Effector CD8-positive, alpha-beta T cell (primary cell): ENCODE measurements at places on chromosomes 7 and 10.

DNA sequence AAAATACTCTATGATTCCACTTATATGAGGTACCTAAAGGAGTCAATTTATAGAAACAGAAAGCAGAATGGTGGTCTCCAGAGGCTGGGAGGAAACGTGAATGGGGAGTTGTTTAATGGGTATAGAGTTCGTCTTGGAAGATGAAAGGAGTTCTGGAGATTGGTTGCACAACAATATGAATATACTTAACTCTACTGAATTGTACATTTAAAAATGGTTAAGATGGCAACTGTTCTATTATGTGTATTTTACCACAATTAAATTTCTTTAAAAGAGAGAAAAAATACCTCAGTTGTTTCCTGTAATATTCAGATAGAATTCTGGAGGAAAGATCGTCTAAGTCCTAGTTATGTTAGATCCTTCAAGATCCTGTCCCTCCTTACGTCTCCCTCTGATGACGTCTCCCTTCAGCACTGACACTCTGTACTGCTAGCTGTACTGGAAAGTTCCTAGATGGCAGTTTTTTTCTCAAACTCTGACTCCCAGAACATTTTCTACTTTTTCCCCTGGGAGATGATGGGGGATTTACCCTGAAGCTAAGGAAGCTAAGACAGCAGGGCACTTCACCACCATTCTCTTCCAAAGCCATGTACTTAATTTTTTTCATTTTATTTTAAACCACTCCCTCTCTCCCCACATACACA lies 53.2 kb upstream of the CAV2 start:
- no peak for DNase-seq

- DNase-seq: no peak
Observed at GRCh38 chr7:120171406-120171805, 101.6 kb upstream of the KCND2 start.

DNA sequence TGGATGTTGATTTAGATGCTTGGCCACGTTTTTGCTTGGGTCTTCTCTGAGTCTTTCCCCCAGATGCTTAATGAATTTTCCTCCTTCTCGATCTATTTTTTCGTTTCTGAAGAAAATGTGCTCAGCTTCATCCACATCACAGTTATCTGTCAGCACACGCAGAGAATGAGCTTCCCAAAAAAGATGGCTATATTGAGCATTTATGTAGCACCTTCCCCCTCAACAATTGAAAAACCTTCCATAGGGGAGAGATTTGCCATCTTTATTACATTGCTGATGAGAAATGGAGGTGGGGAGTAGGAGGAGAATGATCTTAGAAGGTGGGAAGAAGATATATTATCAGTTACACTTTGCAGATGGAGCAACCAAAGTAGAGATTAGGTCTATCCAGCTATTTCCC lies 228.1 kb upstream of the PHYHIPL start:
- no peak for DNase-seq

DNA sequence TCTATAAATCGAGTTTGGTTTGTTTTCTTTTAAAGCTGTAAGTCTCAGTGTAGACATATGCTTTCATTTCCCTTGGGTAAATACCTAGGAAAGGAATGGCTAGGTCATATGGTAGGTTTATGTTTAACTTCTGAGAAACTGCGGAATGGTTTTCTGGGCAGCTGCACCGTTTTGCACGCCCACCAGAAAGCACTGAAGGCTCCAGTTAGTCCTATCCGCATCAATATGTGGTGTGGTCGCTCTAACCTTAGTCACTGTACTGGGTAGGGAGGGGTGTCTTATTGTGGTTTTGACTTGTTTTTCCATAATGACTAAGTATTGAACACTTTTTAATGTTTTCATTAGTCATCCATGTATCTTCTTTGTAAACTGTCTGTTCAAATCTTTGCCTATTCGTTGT lies 279.5 kb upstream of the AKR1E2 start:
- DNase-seq: no peak

GRCh38 chr10:90175161-90175681 lies 473.8 kb downstream of the KIF20B start:
- no peak for DNase-seq

GRCh38 chr7:157552295-157552993 lies 215.6 kb downstream of the DNAJB6 start:
- no peak for DNase-seq

DNA sequence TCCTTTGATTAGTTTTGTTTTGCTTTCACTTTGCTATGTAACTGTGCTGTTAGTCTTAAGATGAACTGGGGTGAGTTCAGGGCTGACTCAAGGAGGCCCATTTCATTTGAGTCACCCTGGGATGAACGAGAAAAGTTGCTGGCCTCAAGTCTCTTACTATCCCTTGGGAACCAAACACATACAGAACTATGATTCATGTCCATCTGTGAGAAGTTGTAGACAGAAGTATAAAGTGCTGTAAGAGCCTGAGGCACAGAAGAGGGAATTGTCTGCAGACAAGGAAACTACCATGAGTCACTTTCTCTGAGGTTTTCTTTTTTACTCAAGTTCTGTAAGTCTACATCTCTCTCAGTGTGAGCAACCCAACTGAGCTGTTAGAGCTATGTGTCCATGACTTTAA lies 179.8 kb upstream of the CSTF2T start:
- DNase-seq: no peak

DNA sequence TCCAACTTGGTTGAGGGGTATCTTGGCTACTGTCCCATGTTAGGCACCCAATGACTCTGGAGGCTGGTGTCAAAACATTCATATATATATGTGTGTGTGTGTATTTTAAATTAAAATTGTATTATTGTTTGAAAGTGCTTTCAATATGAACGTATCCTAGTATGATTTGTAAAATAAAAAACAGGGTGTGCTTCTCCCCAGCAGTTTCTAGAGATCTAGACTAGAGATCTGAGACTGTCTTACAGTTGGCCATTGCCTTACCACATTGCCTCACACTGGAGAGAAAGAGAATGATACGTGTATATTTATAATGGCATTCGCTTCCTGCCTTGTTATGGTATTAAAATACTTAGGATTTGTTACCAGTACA lies 1.2 kb downstream of the BAG3 start:
- no peak for DNase-seq

GRCh38 chr7:34603711-34604444 lies 54.1 kb upstream of the NPSR1 start:
- no peak for DNase-seq

DNA sequence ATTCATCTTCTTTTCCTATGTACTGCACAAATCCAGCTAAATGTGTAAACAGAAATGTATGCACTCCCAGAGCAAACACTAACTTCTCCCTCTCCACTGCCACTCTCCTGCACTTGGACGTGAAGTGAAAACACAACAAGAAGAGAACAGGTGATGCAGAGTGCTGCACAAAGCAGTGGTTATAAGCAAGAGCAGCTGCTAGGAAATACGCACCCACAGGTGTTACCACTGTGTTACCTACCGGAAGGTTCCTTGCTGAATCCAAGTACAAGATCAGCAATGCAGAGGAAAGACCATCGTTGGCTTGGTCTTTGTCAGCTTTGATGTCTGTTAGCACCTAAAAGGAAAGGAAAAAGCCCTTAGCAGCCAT lies 54.6 kb upstream of the NCAPG2 start:
- DNase-seq: no peak

DNA sequence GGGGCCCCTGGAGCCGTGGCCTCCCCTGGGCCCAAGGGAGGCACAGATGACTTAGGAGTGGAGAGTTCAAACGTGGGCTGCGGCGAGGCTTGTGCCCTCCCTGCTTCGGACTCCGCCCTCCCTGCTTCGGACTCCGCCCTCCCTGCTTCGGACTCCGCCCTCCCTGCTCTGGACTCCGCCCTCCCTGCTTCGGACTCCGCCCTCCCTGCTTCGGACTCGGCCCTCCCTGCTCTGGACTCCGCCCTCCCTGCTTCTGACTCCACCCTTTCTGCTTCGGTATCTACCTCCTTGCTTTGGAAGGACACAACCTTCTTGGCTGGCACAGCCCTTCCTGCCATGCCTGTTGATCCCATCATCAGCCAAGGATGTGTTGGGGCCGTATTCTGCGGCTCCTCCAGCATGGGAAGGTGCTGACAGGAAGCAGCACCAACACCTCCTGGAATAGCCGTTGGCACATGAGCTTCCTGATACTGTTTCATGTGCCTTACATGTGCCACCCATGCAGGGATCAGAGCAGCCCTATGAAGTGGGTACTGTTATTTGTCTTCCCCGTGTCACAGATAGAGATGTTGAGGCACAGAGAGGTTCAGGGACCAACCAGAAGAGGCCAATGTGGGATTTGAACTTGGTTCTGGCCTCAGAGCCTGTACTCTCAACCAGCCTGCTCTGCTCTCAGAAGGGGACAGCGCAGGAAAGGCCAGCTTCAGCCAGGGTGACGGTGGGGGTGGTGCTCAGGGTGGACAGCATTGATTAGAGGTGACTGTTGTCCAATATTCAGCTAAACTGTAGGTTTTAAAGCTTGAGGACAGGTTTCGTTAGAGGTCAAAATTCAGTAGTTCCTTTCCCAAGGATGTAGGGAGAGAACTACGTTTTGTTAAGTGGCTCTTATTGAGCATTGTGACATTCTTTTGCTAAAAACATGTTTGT lies 114.5 kb downstream of the NKX6-2 start:
- DNase-seq: no peak

DNA sequence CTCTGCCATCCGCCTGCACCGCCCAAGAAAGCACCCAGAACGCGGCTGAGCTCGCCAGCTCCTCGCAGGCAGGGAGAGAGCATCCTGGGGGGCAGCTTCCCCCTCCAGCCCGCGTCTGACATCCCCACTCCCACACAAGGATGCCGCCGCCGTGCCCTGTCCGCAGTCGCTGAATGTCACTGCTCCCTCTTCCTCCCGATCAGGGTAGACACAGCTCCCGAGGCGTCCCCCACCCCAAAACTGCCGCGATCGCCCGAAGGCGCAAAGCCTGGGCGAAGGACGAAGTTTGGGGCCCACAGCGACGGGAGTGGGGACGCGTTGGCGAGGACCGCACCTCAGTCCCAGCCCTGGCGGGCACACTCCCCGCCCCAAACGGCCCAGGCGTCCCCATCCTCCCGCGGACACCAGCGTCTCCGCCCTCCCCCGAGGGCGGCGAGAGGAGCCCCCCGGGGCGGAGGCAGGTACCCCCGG lies 1.5 kb upstream of the KAT6B start:
- peak; percentile 54 for DNase-seq

- no peak for DNase-seq
Observed at GRCh38 chr7:25353732-25354131, 125.4 kb upstream of the NPVF start.

- no peak for DNase-seq
Observed at GRCh38 chr7:133584956-133585668, 332.2 kb downstream of the EXOC4 start.

DNA sequence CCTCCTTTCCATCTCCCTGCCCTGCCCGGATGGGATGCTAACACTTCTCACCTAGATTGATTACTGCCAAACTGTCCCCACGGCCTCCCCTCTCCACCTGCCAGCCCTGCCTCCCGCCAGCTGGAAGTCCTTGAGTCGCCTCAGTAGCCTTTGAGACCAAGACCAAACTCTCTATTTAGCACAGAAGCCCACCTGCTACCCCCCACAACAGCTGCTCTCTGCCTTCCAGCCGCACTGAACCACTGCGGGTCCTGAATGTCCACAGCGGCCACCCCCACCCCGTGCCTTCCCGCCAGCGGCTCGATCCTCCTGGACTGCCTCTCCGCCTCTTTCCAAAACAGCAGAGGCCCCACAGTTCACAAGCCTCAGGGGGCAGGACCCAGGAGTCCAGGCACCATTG lies 39.0 kb downstream of the FKBP6 start:
- no peak for DNase-seq

DNA sequence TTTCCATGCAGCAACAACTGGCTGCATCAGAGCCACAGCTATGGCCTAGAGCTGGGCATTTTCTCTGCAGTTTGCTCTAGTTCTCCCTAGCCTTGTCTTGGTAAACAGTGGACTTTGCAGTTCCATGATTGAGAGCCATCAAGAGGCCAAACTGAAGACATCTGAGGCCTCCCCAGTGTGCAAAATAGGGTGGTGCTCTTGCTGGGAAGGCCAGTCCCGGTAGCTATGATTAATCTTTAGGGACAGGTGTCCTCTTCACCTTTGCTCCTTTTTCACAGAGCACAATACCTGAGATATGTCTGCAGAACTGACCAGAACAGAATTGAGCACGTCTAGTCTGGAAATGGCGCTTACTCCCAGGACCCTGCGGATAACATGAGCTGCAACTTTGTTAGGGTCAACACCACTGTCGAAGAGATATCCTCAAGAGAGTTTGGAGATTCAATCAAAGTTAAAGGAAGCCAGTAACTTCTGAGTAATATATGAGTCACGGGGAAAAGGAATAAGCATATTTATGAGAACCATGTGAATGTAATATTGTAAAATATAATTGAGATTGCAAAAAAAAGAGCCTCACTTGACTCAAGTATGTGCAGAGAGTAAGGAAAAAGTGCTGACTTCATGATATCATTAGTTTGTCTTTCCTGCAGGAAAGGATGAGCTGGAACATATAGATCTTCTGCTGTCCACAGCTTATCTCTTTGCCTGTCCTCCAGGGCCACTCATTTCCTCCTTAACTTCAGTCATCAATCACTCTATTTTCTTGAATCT lies 76.7 kb downstream of the ANK3 start:
- DNase-seq: no peak

DNA sequence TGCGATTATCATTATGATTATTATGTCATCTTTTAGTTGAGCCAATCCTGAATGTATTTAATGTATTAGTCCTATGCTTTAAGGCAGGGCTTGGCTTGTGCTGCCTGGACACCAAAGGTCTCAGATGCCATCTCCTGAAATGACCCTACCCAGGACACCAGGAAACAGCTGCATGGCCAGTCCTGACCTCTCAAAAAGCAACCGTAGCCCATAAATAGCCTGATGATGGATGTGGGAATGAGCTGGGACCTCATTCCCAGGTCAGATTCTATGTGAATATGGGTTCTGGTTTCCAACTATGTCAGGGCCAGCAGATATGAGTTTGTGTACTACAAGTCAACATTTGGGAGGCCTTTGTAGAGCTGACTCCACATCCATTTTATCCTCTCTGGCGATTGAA lies 438.4 kb downstream of the NRG3 start:
- DNase-seq: no peak

DNA sequence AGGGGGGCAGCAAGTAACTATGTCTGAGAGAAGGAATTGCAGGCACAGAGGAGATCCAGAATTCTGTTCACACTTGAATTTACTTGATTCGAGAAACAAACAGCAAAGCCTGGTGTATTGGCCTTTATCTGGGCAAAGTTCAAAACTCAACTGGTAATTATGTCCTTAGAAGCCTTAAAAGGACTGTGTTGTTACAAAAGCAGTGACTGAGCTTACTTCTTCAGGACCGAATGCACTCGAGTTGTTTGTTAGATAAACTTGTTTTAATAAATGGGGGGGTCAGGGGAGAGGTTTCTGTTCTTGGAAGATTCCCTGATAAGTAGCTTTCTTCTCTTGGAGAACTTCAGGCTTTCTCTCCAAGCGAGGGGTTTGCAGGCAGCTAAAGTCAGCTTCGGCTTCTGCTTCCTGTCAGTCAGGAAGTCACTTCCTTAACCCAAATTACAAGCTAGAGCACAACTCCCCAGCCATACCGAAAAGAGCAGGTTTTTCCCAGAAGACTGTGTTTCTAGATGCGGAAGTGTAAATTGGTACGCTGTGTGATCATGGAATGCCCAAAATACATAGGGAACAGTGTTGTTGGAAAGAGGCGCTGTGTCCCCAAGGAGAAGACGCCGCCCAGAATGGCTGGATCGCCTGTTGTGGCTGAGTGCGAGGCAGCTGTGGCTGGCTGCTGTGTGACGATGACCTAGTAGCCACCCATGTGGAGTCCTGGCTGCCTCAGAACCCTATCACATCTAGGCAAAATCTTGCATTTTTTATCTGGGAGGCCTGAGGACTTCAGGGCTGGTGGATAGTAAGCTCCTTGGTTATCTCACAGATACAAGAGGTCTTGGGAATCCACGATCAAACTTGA lies 110.4 kb downstream of the TCF7L2 start:
- no peak for DNase-seq
